Naive thymus-derived CD4-positive, alpha-beta T cell (primary cell): ENCODE measurements at places on chromosomes 1 and 21.

DNA sequence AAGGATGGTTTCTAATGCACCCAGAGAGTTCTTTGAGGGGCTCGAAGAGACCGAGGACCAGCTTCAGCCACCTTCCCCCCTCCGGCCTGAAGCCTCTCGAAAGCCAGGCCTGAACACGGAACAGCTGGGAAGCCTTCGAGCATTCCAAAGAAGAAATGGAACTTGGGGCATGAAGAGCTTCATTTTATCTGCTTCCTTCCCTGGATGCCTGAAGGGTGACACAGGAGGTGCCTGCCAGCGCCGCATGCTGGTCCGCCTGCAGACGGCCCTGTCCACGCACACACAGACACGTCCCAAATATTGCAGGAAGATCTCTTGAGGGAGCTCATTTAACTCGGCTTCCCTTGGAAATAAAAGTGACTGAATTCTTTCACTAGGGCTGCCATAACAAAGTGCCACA lies 73.7 kb downstream of the TOMM20 start:
- no peak for DNase-seq

GRCh38 chr1:153251562-153251961 lies 7.9 kb upstream of the LORICRIN start:
- DNase-seq = no peak

- DNase-seq = no peak
These were observed 11.3 kb downstream of the MAP7D1 start for GRCh38 chr1:36166938-36167905.

DNA sequence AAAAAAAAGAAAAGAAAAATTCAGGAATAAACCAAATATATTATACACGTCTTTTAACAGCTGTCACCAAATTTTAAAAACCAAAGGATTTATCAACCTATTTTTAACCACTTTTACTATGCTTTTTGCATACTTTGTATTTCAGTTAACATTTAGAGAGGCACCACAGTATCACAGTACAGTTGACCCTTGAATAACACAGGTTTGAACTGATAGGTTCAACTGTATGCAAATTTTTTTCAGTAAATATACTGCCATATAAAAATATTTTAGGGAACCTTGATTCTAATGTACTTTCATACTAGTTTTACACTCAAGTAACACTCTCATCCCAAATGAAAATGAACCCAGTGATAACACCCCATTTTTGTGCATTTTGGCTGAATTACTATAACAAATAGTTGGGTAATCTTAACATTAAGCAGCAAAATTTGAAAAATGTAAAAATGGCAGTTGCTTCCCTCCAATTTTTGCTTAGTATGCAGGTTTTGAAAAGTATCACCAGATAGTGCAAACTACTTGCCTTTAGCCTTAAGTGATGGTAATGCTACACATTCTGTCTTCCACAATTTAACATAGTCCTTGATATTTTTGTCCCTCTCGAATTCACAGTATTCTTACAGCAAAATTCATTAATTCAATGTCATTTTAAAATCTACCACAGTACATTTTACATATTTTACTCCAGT lies 10.8 kb upstream of the ADCY10 start:
- DNase-seq = no peak

GRCh38 chr1:10829965-10830515 lies 33.6 kb upstream of the CASZ1 start:
- no peak for DNase-seq

DNA sequence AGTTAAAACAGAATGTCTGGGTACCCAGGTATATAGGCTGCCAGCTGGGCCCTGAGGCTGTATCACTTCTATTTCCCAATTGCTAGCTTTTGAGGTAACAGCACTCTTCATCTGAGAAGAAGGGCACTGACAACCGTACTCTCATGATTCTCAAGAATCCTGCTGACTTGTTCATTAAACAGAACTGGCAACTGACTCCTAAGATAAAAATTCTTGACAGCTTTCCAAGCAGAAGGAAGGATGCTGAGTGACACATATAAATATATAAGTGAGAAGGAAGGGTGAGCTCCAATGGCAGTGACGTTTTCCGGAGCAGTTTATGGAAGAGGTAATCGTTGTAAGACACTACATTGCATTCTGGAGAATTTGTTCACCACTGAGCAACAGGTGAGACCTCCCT lies 48.1 kb upstream of the NRIP1 start:
- DNase-seq = no peak

GRCh38 chr1:144101397-144102045 lies 129.7 kb upstream of the FAM72C start:
- DNase-seq = no peak

DNA sequence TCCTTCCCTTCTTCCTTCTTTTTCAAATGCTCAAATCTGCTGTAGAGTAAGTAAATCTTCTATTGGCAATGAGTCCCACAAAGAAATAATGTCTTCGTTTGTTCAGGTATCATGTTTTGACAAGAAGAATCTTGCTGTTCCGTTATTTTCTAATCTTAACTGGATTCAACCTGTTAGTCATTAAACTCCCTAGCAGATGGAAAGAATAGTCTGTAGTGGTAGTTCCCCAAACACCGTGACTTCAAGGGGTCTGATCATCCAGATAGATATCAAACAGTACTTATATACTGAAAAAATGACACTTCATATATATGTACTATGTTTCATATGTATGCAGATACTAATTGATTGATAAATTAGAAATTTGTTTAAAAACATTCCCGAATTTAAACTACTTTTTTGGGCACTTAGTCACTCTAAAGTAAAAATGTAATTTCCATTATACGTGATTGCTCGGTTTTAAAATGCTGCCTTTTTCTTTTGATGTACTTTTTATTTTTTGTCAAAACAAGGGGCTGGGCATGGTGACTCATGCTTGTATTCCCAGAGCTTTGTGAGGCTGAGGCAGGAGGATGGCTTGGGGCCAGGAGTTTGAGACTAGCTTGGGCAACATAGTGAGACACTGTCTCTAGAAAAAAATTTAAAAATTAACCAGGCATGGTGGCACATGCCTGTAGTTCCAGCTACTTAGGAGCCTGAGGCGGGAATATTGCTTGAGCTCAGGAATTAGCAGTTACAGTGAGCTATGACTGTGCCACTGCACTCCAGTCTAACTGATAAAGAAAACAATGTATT lies 335.7 kb upstream of the SNX7 start:
- DNase-seq = no peak

DNA sequence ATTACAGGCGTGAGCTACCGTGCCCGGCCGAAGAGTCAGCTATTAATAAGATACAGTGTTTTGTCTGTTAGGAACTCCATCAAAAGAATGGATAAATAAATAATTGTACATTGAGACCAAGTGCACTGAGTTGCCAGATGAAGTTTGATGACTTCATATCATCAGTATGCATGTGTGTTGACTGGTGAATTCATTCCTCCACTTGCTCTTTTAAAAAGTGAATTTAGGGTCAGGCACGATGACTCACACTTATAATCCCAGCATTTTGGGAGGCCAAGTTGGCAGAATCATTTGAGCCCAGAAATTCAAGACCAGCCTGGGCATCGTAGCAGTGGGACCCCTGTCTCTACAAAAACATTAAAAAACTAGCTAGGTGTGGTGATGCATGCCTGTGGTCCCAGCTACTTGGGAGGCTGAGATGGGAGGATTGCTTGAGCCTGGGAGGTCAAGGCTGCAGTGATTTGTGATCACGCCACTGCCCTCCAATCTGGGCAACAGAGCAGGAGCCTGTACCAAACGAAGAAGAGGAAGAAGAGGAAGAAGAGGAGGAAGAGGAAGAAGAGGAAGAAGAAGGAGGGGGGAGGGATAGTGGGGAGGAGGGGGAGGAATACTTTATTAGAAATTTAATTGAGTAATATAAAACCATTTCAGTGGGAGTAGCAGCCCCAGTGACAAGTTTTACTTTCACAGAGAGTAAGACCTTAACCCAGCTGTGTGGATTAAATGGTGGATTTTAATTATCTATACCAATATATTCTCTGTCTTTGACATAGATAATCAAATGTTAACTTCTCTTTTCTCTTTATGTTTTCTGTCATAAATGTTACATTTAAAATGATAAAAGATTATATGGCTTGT lies 74.9 kb downstream of the CCDC18 start:
- no peak for DNase-seq

DNA sequence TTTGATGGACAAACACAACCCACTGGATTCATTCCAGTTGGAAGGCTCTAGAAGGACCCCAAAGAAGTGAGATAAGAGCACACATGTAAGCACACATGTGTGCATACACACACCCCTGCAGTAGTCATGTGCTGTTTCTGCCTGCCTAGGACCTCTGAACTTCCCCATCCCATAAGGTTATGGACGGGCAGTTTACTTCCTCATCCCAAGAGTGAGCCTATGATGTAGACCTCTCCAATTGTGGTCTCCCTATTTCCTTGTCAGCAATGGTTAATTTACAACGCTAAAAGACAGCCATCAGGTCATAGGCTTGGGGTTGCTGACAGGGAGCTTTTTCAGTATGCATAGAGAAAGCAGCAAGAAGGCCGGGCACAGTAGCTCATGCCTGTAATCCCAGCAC lies 15.4 kb upstream of the ADAR start:
- DNase-seq = no peak

DNA sequence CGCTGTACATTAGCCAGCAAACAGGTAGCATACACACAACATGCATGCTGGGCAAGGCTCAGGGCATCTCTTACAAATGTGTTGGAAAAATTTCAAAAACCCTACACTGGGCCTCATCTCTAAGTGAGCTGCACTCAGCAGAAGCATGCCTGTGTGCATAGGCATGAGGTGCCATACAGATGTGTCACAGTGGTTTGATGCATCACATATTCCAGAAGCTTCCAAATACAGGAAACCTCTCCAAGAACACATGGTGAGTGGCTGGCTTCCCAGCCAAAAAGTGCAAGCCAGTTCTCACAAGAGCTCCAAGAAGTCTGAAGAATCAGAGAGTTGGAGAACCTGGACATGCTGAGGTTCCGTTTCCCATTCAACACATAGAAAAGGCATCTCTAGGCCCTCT lies 58.3 kb downstream of the CD46 start:
- no peak for DNase-seq

DNA sequence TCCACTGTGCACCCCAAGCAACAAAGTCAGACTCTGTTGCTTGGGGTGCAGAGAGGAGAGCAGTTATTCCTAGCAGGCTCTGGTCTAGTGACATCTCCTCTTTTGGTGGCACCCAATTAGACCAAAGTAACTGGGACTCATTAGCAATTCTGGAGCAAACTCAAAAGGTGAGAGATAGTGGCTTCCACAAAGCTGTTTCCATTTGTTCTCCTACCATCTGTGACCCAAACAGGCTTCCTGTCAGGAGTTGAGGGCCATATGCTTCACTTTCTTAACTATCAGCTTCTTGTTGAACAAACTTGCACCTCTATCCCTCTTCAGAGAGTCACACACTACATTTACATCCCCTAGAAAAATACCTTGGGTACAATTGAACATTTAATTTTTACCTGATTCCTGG lies 1.5 kb upstream of the ATXN7L2 start:
- no peak for DNase-seq

DNA sequence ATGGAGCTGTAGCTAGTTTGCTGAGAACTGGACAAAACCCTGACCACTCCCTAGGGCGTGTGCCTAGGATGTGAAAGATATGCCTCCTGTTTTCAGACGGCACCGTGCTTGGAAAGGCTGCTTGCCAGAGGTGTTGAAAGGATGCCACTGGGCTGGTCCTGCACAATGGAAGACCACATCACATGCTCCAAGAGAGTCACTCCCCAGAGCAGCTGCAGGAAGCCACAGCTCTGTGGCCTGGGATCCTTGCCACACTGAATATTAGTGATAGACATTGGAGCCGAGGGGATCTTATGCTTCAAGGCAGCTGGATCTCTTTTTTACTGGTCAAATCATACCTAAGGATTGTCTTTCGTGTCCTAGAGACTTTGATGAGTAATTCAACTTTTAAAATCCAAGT lies 6.6 kb upstream of the APP start:
- no peak for DNase-seq

DNA sequence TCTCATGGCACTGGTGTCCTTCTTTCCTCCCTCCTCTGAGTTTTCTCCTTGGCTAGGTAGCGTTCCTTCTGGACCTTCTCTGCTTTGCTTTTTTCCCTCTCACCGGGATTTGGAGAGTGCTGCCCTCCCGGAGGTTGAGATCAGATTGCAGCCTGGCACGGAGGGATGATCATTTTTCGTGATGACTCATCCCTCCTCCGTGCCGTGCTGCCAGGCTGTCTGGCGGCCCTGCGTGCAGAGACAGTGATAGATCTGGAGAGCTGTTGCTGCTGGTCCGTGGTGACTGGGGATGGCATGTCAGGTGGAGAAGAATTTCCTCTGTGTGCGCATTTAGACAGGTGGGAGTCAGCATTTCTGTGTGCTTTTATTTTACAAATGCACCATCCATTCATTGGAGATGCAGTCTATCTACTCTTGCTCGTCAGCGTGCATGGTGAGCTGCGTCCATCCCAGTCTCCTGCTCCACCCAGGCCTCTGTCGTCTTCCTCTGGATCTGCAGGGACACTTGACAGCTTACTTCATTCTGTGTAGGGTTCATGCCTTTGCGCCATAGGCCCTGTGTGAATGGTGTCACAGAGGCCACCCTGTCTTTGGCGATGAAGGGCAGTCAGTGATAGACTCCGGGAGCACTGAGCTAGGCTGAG lies 104.4 kb downstream of the PCBP3 start:
- no peak for DNase-seq

GRCh38 chr1:88813471-88813870 lies 77.9 kb downstream of the GTF2B start:
- no peak for DNase-seq

- no peak for DNase-seq
These were observed 57.2 kb upstream of the COL6A2 start for GRCh38 chr21:46040707-46041106.

- DNase-seq = no peak
These were observed 8.5 kb upstream of the ARF1 start for GRCh38 chr1:228073857-228074545.

- DNase-seq = no peak
These were observed 2.7 kb downstream of the DHRS3 start for GRCh38 chr1:12615159-12615864.

DNA sequence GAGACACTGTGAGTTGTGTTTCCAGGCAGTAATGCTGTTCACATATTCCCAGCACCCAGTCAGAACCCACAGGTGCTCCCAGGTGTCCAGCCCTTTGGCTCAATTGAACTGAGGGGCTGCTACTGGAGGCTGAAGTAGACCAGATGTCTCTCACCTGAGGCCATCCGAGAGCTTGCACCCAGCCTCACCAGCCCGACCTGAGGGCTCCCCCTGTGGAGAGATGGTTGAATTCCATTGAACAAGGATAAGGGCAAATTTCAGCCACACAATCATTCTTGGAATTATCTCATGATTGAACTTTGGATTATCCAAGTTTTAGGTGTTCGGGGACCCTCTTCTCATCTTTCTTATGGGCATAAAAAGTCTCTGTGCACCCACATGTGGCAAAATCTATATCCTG lies 52.1 kb downstream of the OBSCN start:
- DNase-seq = no peak
